ENCODE measurements at places on chromosomes 1 and 21.
A peak's percentile ranks its signal among the peaks of the same experiment; 100 is the strongest.

DNA sequence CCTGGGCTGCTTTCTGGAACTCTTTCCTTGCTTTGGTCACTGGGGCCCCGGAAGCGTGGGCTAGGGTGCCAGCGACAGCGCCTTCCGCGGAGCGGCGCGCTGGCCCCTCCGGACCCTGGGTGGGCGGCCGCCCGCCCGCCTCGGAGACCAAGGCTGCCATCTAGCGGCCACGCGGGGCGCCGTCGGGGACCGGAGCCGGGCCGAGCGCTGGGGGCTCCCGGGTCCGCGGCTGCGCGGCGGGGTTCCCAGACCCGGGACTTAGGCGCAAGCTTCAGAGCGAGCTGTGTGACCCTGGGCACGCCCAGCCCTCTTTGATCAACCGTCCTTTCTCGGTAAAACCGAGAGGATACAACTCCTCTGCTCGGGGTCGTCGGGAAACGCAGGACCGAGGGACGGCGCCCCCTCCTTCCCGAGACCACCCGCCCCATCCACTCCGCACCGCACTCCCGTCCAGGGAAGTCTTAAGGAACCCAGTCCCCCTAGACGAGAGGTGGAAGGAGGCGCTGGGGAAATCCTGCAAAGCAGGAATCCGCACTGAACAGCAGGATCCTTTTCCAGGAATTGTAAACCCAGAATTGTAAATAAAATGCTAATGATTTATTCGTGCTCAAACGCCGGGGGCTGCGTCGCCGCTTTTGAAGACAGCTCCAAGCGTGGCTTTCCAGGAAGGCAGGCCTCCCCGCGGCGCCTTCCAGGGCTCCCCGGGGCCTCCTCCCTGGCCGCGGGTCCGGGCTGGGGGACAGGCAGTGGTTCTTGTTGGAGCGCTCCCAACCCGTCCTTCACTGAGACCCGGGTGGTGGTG, 41.2 kb downstream of the RRAGC start:
- peak; percentile 23 for DNase-seq

GRCh38 chr21:38756746-38757145, 49.0 kb upstream of the ETS2 start:
- no peak for DNase-seq

DNA sequence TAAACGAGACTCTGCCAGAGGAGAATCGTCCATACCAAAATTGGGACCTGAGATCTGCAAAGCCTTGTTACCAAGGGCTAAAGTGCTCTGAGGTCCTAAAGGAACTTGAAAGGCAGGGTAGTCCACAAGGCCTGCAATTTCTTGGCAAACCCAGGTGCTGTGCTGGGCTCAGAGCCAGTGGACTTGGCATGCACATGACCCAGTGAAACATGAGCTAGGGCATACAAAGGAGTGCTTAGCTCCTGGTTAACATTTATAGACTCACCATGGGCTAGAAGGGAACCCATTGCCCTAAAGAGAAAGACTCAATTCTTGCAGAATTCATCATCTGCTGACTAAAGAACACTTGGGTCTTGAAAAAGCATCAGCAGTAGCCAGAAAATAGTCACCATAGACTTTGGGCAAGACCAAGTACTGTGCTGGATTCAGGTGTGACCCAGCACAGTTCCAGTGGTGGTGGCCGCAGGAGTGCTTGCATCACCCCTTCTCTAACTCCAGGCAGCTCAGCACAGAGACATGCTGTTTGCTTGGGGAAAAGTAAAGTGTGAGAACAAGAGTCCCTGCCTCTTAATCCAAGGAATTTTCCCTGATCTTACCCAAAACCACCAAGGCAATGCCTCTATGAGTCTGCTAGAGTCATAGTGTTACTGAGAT, 1069.4 kb upstream of the ADGRL2 start:
- no peak for DNase-seq

GRCh38 chr1:83520797-83521196, 478.1 kb downstream of the TTLL7 start:
- DNase-seq: no peak

DNA sequence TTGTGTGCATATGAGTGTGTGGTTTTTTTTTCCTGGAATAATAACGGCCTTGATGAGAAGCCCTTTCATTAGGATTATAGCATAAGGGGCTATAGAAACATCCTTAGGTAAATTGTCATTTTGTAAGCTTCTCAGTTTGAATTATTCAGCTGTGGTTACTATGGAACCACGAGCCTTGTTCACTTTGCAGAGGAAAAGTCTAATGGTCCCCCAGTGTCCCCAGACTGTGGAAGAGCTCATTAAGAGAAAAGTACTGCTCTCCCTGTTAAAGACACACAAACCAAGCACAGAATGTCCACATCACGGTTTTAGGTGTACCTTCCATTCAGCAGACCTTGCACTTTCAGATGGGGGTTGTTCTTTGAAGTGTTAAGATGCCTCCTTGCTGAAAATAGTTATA, 199.3 kb upstream of the DEPDC1 start:
- no peak for DNase-seq

- no peak for DNase-seq
These were observed 16.6 kb upstream of the PTP4A2 start for GRCh38 chr1:31954607-31955283.

- no peak for DNase-seq
These were observed 394.8 kb downstream of the PBX1 start for GRCh38 chr1:164953815-164954214.

DNA sequence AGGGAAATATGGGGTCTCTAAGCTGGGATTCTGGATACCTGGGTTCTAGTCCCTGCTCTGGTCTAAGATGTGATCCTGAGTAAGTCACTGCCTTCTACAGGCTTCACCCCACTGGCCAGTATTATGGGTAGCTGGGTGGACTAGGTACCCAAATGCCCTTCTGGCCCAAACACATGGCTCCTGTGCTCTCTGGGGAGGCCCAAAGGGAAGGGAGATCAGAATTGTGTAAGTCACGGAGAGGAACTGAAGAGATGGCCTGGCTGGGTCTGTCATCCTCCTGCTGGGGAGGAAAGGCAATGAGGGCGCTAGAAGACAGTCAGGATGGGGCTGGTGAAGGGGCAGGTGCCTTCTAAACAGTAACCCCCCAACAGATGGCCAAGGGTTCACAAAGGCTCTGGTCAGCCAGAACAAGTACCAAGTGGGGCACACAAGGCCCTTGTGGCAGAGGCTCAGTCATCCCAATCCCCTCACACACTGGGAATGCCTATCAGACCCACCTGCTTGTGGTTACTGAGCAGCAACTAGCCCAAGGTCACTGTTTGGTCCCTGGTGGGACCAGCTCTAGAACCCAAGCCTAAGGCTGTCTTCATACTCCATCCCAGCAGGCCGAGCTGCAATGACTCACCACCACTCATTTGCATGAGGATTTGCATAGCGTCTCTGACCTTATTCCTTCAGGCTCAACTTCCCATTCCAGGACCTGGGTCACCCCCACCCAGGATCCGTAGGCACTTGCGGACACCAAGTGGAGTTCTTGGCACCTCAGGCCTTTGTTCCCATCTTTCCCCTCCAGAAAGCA, 9.2 kb downstream of the MEF2D start:
- DNase-seq: no peak

DNA sequence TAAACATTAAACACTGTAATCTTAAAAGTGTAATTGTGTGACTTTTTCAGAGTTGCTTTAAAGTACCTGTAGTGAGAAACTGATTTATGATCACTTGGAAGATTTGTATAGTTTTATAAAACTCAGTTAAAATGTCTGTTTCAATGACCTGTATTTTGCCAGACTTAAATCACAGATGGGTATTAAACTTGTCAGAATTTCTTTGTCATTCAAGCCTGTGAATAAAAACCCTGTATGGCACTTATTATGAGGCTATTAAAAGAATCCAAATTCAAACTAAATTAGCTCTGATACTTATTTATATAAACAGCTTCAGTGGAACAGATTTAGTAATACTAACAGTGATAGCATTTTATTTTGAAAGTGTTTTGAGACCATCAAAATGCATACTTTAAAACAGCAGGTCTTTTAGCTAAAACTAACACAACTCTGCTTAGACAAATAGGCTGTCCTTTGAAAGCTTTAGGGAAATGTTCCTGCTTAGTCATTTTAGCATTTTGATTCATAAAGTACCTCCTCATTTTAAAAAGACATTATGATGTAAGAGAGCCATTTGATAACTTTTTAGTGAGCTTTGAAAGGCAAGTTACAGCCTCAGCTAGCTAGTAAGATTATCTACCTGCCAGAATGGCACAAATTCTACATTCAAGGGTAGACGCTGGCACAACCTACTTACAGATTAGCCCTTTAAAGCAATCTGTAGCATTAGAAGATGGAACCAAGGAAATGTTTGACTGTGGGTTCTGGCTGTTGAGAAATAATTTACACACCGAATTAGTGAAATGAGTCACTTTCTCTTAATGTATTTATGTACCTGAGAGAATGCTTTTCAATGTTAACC, 9.4 kb downstream of the SOD1 start:
- DNase-seq: no peak

DNA sequence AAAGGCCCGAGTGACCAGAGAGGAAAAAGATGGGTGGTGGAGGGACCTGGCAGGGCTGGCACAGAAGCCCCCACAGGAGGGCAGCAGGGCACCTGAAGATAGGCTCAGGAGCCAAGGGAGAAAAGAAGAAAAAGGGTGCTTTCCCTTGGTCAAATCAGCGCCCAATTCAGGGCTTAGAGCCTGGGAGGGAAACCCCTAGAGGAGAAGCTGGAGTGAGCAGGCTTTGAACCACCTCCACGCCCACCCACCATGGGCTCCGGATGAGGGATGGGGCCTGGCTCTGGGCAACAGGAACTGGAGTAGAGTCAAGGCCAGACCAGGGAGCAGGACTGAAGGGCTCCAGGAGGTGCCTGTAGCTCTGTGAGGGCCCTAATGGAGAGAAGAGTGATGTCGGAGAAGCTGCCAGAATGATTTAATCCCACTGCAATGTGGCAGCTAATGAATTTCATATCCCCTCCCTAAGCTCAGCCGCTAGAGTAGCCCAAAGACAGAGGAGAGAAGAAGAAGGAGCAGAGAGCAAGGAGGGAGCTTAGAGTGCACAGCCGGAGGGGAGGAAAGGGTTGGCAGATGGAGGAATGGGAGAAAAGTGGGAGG, 12.0 kb upstream of the PRELP start:
- DNase-seq: no peak

- DNase-seq: peak; percentile 79
These were observed 24.7 kb downstream of the CDK18 start for GRCh38 chr1:205528887-205529825.

- DNase-seq: no peak
These were observed 10.6 kb downstream of the PGM1 start for GRCh38 chr1:63603810-63604209.

- DNase-seq: no peak
These were observed 92.8 kb downstream of the PIK3R3 start for GRCh38 chr1:46039571-46040052.

- DNase-seq: no peak
These were observed 860 bp upstream of the SHCBP1L start for GRCh38 chr1:182953826-182954225.

- DNase-seq: no peak
These were observed 27.8 kb upstream of the FOXE3 start for GRCh38 chr1:47388030-47388890.

DNA sequence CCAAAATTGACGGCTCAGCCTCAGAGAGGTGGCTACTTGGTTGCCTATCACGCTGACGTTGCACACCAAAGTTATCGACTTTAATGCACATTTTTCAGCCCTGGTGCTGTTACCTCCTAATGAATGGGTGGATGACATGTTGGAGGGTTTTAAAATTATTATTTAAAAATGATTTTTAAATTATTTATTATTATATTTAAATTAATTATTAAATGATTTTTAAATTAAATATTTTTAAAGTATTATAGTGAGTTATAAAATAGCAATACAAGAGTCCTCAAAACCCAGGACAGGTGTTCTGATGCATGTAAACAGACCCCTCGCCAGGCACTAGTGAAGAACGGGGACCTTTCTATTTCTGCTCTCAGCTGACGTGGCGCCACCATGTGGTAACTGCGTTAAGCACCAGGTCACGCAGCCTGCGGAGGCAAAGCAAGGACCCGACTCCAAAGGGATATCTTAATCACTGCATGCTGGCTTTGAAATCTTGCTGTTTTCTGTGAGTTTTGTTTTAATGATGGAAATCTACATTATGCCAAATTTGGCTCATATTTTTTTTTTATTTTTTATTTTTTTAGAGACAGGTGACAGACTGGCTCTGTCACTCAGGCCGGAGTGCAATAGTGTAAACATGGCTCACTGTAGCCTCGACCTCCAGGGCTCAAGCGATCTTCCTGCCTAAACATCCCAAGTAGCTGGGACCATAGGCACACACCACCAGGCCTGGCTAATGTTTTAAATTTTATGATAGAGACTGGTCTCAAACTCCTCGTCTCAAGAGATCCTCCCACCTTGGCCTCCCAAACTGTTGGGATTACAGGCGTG, 22.6 kb downstream of the CASP9 start:
- peak; percentile 41 for DNase-seq

- DNase-seq: no peak
These were observed 770 bp downstream of the NTNG1 start for GRCh38 chr1:107141491-107142126.
